ENCODE measurements at places on chromosomes 2 and 18.

DNA sequence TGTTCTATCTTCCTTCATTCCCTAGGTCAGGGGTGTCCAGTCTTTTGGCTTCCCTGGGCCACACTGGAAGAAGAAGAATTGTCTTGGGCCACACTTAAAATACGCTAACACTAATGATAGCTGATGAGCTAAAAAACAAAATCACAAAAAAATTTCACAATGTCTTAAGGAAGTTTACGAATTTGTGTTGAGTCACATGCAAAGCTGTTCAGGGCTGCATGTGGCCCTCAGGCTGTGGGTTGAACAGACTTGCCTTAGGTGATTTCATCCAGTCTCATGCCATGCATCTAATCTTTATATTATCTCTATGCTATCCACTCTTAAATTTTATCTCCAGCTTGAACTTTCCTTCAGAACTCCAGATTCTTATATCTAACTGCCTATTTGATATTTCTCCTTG, 80.1 kb downstream of the CCDC85A start:
- DNase-seq = no peak

DNA sequence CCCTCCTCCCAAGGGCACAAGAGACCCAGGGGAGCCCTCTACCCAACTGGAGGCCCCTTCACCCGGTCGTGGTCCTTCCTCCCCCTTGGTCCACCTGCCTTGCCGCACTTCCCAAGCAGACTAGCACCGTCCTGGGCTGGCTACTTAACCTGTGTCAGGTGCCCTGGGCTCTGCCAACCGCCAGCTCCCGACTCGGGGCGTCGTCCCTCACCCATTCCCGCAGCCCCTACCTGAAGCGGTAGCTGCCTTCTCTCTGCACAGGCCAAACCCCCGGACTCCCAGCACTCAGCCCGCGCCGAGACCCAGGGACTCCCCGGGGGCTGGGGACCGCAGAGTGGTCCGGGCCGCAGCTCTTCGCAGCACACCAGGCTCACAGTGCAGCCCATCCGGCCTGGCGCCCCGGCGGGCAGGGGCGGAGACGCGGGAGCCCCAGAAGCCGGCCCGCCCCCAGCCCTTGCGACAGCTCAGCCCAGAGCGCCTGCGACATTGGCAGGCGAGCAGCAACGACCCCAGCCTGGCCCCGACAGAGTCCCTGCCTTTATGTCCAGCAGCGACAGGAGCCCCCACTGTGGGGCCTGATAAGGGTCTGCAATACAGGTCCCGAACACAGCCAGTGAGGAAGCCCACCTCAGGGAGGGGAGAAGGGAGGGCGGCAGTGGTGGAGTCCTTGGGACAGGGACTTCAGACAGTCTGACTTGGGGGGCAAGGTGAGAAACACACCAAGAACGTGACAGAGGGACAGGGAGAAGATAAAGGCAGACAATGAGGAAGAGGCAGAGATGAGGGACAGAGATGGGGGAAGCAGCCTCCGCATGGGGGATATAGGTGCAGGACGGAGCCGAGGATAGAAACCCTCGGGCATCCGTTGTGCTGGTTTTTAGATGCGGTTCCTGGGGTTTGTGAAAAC, 31.0 kb upstream of the TNS1 start:
- no peak for DNase-seq

GRCh38 chr2:17683981-17684380, 69.6 kb downstream of the SMC6 start:
- DNase-seq = no peak

DNA sequence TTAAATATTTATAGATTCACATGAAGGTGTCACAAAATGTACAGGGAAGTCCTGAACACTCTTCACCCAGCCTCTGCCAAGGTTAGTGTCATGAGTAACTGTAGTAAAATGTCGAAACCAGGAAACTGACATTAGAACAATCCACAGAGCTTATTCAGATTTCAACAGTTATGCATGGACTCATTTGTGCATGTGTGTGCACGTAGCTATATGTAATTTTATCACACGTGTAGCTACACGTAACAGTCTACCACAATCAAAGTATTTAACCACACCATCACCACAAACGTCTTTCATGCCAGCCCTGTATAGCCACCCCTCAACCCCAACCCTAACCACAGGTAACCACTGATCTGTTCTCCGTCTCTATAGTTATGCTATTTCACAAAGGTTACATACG, 211.7 kb upstream of the REV1 start:
- no peak for DNase-seq

DNA sequence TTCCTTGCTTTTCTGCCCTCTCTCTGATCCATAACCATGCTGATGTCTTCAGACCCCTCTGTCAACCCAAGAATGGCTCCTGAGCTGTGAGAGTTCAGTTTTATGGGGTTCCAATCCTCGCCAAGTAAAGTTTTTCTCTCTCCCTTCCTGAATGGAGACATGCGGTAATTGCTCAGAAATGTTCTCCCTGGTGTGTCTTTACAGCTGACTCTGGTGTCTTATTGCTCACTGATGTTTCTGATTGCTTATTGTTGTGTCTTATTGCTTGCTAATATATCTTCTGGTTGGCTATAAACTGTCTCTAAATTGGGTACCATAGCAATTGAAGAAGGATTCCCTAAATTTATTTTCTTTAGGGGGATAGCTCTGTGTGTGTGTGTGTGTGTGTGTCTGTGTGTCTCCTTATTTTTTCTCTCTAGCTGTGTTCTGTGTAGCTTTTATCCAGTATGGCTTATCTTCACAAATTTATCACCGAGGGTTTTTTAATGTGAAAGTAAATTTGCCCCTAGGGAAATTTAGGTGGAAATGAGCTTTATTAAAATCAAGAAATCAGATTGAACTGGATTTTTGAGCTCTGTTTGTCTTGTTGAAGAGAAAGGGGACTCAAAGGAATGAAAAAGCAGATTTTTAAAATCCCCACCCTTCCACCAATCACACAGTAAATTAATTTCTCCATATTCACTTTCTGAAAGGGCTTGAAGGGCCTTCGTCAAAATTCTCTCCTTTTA, 19.5 kb downstream of the MGAT5 start:
- peak; percentile 76 for DNase-seq

DNA sequence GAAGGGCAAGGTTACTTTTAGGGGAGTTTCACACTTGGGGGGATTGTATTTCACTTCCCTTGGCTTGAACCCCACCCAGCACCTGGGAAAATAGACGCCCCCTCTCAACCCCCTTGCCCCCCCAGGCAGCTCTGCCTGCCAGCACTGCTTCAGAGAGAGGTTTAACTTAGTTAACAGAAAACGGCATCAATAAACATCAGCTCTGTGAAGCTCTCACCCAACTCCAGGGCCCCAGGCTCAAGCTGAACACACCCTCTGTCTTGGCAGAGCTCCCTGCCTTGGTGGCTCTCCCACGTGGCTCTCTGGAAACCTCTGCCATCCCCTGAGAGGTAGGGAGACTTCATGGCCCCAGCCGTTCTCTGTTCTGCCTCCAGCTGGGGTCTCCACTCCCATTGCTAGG, 244.1 kb downstream of the ACKR3 start:
- DNase-seq = no peak

DNA sequence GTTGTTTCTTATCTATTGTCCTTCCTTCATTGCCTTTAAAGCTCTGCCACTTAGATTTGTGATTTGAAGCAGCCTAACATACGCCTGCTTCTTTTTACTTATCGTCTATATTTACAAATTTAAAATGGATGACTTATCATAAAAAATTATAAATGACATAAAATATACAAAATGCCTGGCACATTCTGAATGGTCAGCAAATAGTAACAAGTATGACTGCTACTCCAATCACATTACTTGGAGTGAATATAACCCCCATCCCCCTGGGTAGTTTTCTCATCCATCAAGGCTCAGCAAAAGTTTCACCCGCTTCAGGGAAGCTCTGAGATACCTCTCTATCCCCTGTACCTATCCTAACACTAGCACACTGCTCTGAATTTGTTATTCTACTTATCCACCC, 708.9 kb downstream of the ERBB4 start:
- no peak for DNase-seq

GRCh38 chr2:128279786-128280157, 38.9 kb downstream of the HS6ST1 start:
- no peak for DNase-seq

- no peak for DNase-seq
These were observed 52.7 kb downstream of the RBMS1 start for GRCh38 chr2:160440888-160441287.

GRCh38 chr2:55408918-55409868, 10.5 kb downstream of the CCDC88A start:
- no peak for DNase-seq

DNA sequence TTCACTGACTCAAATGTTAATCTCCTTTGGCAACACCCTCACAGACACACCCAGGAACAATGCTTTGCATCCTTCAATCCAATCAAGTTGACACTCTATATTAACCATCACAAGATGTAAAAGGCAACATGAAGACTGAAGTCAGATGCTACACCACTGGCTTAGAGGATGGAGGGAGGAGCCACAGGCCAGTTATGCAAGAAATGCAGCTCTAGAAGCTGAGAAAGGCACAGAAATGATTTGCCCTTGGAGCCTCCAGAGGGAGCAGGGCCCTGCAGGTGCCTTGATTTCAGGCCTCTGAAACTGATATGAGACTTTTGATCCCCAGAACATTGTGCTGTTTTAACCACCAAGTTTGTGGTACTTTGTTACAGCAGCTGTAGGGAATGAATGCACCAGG, 276.3 kb downstream of the KCNS3 start:
- DNase-seq = no peak

GRCh38 chr2:99159594-99159993, 4.8 kb downstream of the LIPT1 start:
- no peak for DNase-seq

DNA sequence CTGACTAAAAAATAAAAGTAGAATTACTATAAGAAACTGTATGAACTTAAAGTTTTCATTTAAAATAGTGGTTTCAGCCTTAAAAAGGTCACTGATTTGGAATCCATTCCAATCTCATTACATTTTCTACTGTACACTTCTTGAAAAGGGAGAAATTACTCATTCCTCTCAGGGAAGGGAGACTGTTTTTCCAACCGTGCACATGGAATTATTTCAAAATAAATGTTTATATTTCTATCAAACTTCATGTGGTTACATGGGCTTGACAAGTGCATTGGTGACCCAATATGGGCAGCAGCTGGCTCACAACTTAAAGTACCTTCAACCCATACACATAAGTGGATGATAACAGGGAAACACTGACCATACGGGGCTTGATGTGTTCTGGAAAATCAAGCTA, 324.5 kb upstream of the THUMPD2 start:
- DNase-seq = no peak

DNA sequence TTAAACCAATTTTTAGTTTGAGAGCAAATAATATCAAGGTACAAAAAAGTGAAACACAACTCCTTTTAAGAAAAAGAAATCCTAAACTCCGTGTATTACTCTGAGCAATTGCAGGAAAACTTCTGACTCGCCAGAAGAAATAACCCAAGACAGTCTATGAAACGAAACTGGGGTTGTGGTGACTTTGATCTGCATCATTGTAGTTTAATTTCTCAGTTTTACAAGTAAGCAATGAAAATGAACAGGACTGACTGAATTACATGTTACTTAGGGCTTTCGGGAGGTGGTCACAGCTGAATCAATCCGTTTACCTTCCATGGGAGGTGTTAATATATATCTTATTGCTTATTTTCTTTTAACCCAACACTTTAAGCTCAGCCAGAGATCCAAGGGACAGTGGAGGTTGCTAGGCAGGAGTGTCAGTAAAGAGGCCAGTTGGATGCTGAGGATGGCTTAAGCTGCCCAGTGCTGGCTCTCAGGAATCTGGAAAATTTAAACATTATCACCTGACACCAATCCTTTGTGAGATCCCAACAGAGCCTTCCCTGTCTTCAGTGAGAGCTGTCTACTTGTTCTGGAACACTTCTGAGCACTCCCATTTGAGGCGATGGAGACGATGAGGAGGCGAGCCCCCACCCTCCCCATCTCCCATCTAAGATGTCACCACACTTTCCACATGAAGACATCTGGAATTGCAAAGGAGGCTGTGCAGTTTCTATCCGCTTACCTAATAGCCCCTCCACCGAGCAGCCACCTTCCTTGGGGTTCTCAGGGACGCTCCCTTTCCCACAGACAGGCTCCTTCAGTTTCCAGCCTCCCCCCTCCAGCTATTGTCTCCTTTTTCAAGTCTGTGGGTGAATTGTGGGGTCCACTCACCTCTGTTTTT, 3.6 kb upstream of the RAB31 start:
- no peak for DNase-seq

DNA sequence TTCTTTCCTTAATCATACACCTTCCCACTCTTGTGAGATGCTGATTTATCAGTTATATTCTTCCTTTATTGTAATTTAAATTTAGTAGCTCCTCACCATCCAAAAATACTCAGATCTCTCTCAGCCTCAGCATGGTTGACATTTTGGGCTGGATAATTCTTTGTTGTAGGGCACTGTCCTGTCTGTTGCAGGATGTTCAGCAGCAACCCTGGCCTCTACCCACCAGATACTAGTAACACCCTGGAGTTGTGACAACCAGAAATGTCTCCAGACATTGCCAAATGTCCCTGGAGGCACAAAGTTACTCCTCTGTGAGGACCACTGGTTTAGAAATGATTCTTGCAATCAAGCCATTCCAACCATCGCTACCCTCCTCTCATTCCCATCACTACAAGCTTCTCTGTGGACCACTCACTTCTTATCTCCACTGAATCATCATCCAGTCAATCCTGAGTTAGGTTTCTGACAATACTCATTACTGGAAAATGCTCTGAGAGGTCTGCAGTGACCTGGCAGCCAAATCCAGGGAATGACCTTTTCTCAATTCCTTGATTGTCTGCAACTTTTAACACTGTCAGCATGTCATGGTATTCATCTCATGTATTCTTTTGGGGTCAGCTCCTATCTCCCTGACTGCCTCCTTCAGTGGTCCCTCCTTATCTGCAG, 43.3 kb downstream of the OSBPL6 start:
- DNase-seq = no peak

DNA sequence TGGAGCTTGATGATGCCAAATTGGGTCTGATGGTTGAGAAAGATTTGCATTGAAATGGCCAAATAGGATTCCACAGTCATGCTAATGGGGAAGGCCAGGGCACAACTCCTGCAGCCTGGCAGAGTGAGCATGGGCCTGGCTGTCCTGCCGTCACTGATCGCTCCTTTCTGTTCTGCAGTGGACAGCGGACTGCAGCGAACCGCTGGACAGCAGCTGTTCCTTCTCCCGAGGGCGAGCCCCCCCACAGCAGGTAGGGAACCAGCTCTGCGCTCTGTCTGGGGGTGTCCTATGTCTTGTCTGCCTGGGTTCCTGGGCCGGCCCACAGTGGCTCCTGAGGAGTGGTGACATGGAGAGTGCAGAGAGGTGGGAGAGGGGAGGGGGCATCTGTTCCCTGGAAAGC, 97.6 kb downstream of the CTIF start:
- no peak for DNase-seq

GRCh38 chr18:59279722-59280121, 6.5 kb upstream of the RAX start:
- DNase-seq = no peak
